DMS79 (cell line): ENCODE measurements at places on chromosomes 6 and 20.

DNA sequence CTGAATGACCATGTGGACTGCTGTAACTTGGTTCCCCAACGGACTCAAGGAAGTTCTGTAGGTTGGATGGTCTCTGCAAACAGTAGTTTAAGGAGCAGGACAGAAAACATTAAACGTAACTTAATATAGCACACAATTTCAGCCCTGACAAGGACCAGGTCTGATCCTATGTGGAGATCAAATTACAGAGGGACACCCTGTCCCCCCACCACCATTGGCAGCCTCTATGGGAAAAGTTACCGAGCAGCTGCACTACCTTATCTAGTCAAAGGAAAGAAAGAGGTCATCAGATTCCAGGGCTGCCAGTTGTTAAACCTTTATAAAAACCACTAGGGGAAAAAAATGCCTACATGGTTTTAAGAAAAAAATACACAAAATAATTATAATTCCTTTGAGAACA is 191.5 kb upstream of the RSPO3 start:
- DNase-seq = no peak

DNA sequence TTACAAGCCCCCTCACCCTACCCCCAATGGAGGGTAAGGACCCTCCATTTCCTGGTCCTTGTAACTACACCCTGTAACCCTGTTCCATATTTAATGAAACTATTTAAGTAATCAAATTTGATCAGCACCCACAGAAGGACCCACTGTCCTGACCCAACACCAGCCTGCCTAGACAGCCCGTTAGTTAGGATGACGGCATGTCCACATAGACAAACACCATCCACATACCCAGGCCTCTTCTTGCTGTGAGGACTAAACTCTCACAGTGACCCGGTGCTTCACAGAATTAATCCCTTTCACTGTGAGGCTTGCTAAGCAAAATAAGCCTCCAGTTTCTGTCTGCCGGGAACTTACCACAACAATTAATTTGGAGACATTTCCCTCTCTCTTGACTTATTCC is 32.8 kb upstream of the FOXQ1 start:
- DNase-seq = no peak

DNA sequence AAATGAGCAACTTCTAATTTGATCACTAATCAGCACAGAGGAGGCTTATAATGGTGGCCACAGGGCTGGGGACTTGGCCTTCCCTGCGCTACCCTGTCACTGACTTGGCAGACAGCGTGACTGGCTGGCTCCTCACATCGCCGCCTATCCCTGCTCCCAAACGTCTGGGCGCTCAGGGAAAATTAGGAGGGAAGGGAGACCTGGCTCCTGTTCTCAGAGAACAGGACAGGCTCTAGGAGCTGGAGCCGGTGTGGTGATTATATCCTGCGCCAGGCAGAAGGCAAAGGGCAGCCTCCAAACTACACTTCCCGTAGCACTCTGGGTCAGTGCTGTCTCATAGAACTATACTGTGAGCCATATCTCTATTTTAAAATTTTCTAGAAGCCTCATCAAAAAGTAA is 53.4 kb downstream of the VEGFA start:
- DNase-seq = no peak

DNA sequence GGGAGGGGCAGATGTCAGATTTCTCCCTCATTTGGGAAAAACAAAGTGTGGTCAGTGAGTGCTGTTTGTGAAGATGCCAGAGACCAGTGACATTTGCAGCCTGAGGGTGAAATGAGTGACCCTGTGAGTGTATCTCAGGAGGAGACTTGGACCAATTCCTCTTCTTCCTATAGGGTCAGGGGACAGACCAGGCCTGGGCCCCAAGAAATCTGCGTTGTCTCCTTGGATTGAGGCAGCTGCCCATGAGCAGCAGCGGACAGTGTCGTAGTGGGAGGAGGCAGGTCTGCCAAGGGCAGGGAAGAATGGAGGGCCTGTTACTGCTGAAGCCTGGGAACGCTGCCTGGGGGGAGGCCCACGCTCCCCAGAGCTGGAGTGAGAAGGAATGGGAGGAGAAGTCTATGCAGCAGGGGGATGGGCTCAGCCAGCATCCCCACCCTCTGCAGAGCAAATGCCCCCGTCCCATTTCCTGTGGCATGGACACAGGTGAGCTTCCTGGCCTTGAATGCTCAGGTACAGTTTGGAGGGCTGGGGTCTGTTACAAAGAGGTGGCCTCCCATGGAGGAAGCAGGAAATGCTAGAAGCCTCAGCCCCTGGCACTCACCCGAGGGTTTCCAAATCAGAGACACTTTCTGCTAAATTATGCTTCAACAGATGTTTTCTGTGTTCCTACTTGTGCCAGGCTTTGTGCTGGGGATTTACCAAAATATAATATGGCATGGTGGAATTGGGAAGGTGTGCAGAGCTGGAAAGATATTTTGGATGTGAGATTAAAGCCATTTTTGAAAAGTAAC is 29.8 kb downstream of the DAAM2 start:
- no peak for DNase-seq

GRCh38 chr6:148440016-148440415 is 97.4 kb downstream of the SASH1 start:
- DNase-seq = no peak

DNA sequence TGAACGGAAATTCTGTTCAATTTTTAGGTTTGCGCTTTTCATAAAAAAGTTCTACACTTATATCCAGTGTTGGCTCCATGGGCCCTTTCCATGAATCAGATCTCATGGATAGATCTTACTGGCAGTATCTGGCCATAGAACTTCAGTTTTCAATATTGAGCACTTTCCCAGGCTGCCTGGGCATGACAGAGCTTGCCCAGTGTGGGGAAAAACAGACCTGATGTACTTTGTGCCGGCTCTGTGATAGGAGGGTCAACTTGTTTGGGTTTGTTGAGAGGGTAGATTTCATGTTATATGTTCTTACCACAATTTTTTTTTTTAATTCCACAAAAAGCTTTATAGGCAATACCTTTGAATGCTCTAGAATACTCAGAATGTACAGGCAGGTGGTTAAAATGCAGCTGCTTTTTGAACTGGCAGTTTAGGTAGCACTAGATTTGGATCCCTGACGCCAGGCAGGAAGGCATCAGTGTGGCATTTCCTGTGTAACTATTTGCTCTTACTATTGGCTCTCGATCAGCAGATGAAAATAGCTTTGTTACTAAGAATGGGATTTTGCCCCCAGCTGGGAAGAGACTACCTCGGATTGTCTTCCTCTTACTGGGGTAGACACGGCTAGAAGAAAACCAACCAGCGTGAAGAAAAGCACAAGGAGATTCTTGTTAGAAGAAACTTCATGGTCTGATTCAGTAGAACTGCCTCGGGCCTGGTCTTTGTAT is 404.9 kb upstream of the SOX4 start:
- DNase-seq = peak; percentile 85
